ENCODE measurements at places on chromosomes 13 and 19.

- DNase-seq: no peak
These were observed 76.3 kb upstream of the NPAS1 start for GRCh38 chr19:46943150-46943946.

DNA sequence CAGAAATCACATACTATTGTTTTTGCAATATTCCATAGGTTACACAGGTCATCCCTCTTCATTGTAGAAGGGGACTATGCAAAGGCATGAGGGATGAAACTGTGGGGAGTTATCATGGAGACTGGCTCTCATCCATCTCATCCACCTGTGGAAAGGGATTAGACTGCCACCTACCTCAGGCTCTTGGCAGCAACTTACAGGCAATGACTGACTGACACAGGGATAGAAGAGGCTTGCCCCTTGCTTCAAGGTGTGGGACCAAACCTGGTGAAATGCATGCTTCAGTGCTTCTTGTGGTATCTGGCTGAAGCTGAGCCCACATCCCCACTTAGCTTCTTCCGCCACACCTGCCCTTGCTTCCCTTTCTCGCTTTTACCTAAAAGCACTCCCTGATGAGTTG is 341.3 kb downstream of the GPC5 start:
- no peak for DNase-seq

DNA sequence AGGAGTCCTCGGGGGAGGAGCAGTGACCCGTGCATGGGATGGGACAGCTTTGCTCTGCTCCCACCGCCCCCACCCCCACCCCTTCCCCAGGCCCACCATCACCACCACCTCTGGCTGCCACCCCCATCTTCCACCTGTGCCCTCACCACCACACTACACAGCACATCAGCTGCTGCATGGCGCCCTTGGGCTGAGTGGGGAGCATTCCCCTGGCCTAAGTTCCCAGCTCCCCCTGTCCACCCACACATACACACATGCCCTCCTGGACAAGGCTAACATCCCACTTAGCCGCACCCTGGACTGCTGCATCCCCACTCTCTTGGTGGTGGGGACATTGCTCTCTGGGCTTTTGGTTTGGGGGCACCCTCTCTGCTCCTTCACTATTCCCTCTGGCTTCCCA is 46.2 kb upstream of the SGCG start:
- DNase-seq: no peak

DNA sequence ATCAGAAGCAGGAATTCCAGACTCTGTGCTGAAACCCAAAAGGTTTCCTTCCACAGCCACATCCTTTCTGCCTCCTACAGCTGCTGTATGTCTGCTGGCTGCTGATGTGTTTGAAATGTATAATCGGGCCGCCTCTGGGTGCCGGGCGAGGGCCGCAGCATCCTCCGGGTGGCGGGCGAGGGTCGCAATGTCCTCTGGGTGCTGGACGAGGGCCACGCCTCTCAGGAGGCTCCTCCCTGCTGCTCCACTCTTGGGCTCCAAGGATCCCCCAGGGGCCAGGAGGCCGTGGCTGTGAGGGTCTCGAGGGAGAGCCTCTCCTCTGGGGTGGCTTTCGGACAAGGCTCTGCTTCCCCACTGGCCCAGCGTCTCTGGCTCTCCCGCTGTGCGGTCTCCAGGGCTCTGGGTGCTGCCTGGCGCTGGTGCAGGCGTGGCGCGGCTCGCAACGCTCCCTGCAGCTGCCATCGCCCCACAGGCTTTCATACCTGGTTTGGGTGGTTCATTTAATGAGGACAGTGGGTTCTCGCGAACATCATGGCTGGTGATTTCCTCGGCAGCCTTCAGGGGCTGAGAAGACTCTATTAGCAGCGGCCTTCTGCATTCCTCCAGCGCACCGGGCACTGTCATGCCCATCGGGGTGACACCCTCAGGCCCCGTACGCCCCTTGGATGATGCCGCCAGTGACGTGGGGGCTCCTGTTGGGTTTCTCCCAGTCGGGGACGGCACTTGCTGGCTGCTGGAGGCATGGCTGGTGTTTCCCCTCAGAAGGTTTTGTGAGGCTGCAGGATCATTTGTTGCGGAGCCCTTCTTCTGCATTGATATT is 41.8 kb upstream of the GRTP1 start:
- DNase-seq: no peak

DNA sequence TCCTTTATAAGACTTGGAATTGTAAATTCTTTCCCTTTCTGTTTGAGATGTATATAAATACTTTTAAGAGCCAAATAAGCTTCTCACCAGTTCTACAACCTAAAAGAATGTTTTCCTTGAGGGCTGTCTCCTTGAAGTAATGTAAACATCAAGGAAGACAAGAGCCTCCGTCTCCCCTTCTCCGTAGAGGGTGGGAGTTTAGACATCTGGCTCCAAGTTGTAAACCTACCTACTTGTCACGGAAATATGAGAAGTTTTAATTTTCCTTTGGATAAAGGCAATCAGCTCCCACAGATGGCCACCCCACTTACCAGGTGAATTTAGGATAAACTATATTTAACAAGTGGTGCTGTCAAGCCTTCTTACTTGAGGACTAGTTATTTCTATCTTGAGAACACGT is 237.9 kb downstream of the NALCN start:
- DNase-seq: no peak

GRCh38 chr19:34409189-34410164 is 5.3 kb downstream of the PDCD2L start:
- DNase-seq: no peak

- DNase-seq: no peak
These were observed 37.3 kb downstream of the PHF11 start for GRCh38 chr13:49533011-49533410.

DNA sequence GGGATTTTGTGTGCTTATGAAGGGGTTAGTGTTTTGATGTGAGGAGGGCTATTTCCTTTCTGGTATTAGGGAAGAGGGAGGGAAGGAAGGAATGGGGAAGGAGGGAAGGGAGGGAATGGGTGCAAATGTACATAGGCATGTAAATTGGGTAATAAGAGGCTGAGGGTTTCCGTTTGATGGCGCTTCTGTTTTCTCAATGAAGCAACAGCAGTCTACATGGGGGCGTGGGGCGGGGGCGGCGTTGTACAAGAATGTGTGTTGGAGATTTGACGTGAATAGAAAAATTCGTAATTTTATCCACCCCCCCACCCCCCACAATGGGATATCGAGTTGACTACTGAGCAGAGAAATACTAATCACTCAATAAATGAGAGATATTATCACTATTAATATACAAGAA is 52.5 kb downstream of the PDS5B start:
- DNase-seq: no peak

- no peak for DNase-seq
These were observed 202.5 kb downstream of the NUFIP1 start for GRCh38 chr13:44786756-44787155.

DNA sequence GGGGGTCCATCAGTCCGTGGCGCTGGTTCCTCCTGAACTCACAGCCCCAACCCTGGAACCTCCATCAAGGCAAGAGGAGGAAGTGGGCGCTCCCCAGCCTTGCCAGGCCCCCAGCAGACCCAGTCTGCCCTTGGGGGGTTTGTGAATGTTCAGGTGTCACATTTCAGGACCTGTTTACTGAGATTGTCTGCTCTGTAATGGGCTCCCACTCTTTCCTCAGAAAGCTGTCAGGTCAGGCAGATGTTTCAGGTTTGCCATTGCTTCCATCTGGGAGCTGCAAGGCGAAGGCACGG is 29.4 kb downstream of the TSSK6 start:
- DNase-seq: no peak

DNA sequence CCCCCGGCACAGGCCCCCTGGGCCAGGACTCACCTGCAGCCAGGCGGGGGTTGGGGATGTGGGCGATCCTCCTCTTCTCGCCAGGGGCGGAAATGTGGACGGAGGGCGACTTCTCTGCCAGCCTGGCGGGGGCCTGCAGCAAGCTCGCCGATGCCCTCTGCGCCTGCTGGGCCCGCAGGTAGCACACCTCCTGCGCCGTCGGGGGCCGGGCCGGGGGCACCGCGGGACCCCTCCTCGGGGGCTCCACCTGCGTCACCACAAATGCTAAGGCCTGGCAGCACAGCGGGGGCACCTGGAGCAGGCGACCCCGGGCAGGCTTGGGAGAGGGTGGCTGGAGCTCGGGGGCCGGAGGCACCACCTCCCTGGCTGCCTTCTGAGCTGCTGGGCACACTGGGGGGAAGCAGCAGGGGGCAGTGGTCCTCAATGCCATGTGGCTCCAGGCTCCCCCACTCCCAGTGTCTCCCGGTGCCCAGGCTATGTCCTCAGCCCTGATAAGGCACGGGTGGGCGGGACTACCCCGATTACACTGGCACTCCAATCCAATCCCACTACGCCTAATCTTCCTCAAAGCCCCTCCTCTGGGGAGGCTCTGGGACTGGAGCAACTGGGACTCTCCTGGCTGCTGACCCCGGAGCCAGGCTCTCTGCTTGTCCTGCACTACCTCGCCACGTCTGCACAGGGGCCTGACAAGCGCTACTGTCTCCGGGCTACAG is 11.6 kb upstream of the ATP8B3 start:
- DNase-seq: no peak

- DNase-seq: no peak
These were observed 23.2 kb upstream of the MAB21L1 start for GRCh38 chr13:35499676-35500075.

GRCh38 chr13:112696001-112696868 is 6.4 kb downstream of the ATP11A start:
- DNase-seq: no peak

- no peak for DNase-seq
These were observed 37.3 kb downstream of the TNFSF13B start for GRCh38 chr13:108306860-108307259.

GRCh38 chr13:41608111-41608838 is 150.9 kb downstream of the RGCC start:
- DNase-seq: no peak

DNA sequence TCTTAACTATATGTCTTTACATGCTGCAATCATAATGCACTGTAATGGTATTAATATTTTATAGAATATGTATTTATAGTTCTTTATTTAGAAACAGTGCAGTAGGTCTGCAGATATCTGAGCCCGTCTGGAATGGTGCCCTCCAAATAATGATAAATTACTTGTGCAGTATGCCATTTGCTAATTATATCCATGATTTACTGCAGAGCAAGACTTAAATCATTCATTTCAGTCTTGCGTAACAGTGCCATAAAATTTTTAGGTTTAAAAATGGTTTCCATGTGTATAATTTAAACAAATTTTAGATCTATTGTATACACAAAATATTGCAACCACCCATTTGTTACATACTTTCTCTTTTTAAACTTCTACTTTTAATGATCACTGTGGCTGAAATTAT is 175.1 kb downstream of the ZNF536 start:
- no peak for DNase-seq

DNA sequence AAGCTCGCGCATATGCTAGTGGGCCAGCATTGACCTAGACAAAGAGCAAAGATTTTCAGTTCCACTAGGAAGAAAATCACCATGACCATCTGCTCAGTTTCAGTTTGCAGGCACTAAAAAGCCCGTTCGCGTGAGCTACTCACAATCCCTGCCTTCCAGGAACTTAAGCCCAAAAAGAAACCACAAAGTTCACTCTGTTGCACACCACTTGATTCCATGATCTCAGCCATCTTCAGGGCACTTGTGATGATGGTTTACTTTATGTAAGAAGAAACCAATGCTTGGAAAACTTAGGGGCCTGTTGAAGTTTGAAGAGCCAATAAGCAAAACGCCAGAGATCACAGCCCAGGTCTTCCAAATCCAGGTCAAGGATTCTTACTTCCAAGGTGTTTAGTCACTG is 45.0 kb upstream of the SLC15A1 start:
- no peak for DNase-seq

GRCh38 chr13:46643165-46643777 is 90.3 kb downstream of the LRCH1 start:
- DNase-seq: no peak

DNA sequence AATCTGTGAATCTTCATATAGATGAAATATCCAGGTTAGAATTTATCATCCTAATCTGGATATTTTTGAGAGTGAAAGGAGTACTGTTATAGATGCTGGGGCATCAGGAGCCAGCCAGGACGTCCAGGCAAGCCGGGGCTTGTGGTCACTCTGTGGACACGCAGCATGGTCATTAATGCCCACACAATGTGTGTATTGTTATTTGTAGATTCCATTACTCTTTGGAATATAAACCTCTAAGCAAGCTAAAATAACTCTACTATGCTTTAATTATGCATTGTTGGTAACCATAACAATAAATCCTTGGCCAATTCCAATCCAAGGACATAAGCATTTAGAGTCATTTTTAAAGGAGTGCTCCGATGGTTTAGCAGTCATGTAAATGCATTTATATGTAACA is 137.9 kb downstream of the TM9SF2 start:
- no peak for DNase-seq

DNA sequence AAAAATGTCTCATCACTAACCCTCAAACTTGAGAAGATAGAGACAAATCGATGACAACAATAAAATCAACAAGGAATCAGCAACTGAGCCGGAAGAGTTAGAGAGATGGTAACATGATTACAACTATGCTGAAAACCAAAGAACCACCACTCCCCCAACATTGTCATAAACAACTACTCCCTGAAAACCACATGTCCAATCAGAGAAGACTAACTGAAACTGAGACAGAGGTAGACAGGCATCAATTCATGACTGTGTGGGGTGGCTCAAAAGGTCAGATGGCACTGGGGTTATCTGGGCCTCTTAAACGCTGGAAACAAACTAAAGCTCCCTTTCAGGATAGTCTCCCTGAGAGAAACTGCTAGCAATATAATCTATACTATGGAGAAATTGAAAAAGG is 488.8 kb downstream of the KCTD12 start:
- DNase-seq: no peak

GRCh38 chr13:63285426-63285825 is 1869.8 kb upstream of the PCDH20 start:
- no peak for DNase-seq

- no peak for DNase-seq
These were observed 89.5 kb downstream of the SPRY2 start for GRCh38 chr13:80251403-80251802.

DNA sequence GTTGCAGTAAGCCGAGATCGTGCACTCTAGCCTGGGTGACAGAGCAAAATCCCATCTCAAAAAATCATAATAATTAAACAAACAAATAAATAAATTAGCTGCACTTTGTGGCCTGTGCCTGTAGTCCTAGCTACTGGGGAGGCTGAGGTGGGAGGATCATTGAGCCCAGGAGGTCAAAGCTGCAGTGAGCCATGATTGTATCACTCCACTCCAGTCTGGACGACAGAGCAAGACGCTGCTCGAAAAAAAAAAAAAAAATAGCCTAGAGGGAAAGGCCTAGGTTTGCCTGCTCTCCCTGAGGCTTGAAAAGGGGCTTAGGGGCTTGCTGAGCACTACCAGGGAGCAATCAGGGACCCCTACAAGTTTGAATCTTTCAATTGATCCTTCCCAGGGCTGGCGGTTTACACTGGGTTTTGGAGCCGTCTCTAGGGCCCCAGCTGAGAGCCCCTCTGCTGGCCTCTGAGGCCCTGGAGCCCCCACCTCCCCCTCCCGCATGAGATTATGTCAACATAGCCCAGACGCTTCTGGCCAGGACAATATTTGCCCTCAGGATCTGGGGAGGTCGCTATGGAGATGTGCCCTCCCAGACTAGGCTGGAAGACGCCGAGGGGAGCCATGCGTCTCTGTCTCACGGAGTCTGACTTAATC is 10.4 kb upstream of the GIPR start:
- no peak for DNase-seq
